ENCODE measurements at places on chromosomes 5 and 9. TPM values are rescaled to one million over a fixed set of nuclear protein-coding genes. Genes with fewer than 3 reads are reported as not detected.

DNA sequence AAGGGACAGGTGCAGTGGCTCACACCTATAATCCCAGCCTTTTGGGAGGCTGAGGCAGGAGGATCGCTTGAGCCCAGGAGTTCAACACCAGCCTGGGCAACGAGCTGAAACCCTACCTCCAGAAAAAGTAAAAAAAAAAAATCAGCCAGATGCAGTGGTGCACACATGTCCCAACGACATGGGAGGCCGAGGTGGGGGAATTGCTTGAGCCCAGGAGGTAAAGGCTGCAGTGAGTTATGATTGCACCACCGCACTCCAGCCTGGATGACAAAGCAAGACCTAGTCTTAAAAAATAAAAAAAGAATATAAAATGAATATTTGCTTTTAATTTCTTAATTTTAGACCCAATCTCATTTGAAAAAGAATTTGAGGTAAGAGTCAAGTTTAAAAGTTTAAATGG, 143.5 kb downstream of the LPAR1 start:
- no peak for DNase-seq

DNA sequence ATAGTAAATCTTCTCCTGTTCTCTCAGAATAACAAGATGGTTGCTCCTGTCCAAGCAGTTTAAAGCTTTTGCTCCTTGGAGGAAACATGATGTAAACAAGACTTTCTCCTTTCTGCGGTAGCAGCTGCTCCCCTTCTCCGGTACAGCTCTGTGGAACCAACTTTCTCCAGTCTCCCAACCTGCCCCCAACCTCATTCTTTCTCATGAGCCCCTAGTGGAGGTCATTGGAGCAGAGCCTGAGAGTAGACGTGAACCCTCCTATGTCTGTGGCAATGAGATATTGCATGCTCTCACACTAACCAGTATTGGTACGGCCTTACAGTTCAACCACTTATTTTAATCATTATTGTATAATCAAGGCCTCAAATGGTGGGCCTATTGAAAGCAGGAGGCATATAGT, 483.8 kb upstream of the CDH10 start:
- no peak for DNase-seq

- DNase-seq, result no peak
Measured at GRCh38 chr9:83034587-83034986, 28.4 kb downstream of the RASEF start.

DNA sequence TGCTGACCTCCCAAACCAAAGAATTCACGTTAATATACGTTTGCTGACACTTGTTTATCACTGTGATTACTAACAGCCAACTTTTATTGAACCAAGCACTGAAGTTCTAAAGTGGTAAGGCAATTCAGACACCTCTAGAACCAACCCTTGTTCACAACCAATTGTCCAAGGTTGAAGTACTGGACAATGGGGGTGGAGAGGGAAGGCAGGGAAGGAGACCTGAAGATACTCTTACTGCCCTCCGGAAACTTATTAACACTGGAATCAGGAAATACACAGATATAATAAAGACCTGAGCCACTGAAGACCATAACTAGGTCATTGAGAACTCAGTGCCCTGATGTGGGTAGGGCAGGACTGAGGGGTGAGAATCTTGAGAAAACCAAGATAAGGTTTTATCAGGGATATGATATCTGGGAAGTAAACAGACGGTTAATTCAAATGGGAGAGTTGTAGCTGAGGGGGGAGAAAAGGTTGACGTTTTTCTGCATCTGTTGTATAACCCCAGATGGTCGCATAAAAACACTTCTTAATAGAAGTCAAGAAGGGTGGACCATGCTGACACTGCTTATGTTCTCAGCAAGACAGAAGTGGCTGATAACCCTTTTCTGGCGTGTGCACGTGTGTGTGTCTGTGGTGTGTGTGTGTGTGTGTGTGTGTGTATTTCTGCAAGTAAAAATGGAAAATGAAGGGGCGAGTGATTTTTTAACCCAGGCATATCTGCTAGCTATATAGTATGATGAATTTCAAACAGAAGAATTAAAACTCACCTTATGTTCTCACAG, 125.9 kb downstream of the LHFPL2 start:
- DNase-seq, result no peak

DNA sequence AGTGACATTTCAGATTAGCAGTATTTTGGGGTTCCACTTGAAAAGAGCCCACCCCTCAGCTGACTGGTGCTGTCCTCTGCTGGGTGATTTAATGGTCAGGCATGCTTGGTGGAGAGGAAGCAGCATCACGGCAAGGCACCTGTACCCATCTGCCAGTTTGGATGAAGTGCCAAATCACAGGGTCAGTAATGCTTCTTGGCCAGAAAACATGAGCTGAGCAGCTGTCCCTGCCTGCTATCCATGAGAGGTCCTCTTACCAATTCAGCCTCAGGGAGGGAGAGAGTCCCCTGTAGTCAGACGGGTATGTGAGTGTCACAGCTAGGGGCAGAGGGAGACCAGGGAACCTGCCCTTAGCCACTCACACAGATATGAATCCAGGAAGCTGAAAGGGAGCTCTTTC, 137.9 kb downstream of the SEC61B start:
- no peak for DNase-seq

The ADAMTS12 gene
- total RNA-seq, result 3.2 TPM

The BARHL1 gene
- not detected for total RNA-seq
